Common myeloid progenitor, CD34-positive (primary cell): ENCODE measurements at places on chromosomes 7 and 10.
A peak's percentile ranks its signal among the peaks of the same experiment; 100 is the strongest.

GRCh38 chr7:101792051-101792681 lies 25.3 kb upstream of the CUX1 start:
- no peaks in the 10 kb centered on the region for H3K4me1 ChIP-seq
- no peak overlapping the region for H3K27ac ChIP-seq
- no peaks in the 10 kb centered on the region for H3K36me3 ChIP-seq
- no peak overlapping the region for H3K4me3 ChIP-seq
- no peaks in the 10 kb centered on the region for H3K27me3 ChIP-seq

DNA sequence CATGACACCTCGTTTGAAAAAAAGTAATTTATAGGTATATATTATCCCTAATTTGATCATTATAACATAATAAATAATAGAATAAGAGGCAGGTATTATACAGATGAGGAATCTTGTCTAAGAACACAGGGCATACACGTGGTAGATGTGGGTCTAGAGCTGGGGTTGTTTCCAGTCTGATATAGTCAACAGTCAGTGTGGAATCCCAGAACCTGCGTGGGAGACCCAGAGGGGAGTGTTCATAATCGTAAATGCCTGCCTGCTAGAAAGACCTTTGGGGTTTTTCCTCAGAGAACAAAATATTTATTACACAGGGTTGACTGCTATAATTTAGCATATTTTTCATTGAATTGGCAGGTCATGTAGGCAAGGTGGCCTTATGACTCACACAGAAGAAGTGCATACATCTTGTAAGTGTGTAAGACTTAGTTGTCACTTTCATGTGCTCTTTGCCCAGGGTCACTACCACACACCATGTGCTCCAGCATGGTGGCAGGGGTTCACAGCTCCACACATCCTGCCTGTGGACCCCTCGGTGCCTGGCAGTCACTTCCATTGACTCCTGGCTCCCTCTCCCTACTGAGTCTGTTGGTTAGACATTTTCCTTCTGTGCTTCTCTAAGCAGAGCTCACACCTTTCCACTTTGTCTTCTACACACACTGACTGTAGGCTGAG lies 94.9 kb upstream of the IKZF1 start:
- H3K27me3 ChIP-seq = no peaks in the 10 kb centered on the region
- DNase-seq = no peak
- H3K4me3 ChIP-seq = no peak overlapping the region
- H3K27ac ChIP-seq = no peak overlapping the region
- no peaks in the 10 kb centered on the region for H3K36me3 ChIP-seq

DNA sequence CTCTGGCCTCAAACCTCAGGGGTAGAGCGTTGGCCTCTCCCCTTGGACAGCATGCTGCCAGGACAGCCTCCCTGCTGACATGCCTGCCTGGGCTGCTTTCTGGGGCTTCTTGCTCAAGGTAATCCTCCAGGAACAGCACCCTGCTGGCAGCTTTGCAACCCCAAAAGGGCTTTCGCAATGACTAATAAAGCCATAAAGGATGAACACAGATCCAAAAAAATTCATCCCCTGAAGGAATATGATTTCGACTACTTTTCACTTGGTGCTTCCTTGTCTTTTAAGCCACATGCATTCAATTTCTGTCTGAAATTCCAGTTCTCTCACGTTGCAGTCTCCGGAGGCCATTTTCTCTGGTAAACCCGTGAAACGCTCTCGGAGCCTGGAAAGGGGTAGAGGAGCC lies 15.1 kb upstream of the SH3PXD2A start:
- no peaks in the 10 kb centered on the region for H3K36me3 ChIP-seq
- H3K4me1 ChIP-seq = no peaks in the 10 kb centered on the region
- DNase-seq = no peak
- H3K27me3 ChIP-seq = no peaks in the 10 kb centered on the region
- no peak overlapping the region for H3K4me3 ChIP-seq

- no peaks in the 10 kb centered on the region for H3K27me3 ChIP-seq
- H3K4me3 ChIP-seq = no peak overlapping the region
- no peak overlapping the region for H3K27ac ChIP-seq
- no peaks in the 10 kb centered on the region for H3K4me1 ChIP-seq
- DNase-seq = no peak
These were observed 16.2 kb upstream of the NPVF start for GRCh38 chr7:25244254-25245033.

DNA sequence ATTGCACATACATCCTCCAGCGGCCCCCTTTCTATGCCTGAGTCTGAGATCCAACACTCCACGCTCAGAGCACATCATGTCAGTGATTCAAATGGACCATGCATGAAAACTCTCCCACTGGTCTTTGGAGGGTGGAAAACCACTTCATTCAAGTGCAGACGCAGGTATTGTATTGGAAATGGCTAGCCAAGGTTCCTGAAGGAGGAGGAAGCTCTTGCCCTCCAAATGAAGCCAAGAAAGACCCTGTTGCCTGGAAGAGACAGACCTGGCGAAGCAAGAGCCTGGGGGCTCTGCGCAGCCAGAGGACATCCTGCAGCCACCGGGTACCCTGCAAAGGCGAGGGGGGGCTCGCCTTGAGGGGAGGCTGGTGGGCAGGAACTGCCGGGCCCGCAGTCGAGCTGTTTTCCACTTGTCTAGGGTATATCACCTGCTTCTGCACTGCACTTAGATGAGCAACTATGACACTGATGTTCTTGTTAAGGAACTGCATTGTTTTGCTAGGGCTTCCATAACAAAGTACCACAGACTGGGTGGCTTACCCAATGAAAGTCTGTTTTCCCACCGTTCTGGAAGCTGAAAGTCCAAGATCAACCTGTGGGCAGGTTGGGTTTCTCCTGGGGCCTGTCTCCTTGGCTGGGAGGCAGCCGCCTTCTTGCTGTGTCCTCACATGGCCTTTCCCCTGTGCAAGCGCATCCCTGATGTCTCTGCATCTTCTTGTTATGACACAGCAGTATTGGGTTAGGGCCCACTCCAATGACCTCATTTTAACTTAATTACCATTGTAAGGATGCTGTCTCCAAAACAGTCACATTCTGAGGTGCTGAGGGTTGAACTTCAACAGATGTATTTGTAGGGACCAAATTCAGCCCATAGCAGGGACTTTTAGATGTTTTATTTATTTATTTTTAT lies 233.4 kb downstream of the ARHGAP12 start:
- no peaks in the 10 kb centered on the region for H3K27me3 ChIP-seq
- H3K36me3 ChIP-seq = no peaks in the 10 kb centered on the region
- H3K4me3 ChIP-seq = no peak overlapping the region
- H3K27ac ChIP-seq = no peak overlapping the region

GRCh38 chr7:4151926-4152549 lies 530.1 kb upstream of the FOXK1 start:
- peaks cover 2% of the 10 kb centered on the region for H3K27me3 ChIP-seq
- no peak overlapping the region for H3K4me3 ChIP-seq
- DNase-seq = no peak

GRCh38 chr7:91187061-91187460 lies 77.2 kb upstream of the FZD1 start:
- no peak overlapping the region for H3K27ac ChIP-seq
- DNase-seq = no peak
- no peaks in the 10 kb centered on the region for H3K27me3 ChIP-seq
- no peak overlapping the region for H3K4me3 ChIP-seq
- no peaks in the 10 kb centered on the region for H3K4me1 ChIP-seq
- H3K36me3 ChIP-seq = no peaks in the 10 kb centered on the region

GRCh38 chr10:12703813-12704212 lies 297.7 kb downstream of the CCDC3 start:
- no peak overlapping the region for H3K27ac ChIP-seq
- DNase-seq = no peak
- H3K36me3 ChIP-seq = no peaks in the 10 kb centered on the region
- H3K27me3 ChIP-seq = no peaks in the 10 kb centered on the region
- H3K4me3 ChIP-seq = no peak overlapping the region

- H3K27ac ChIP-seq = no peak overlapping the region
- H3K36me3 ChIP-seq = no peaks in the 10 kb centered on the region
These were observed 166.3 kb upstream of the GRM3 start for GRCh38 chr7:86477343-86477935.

DNA sequence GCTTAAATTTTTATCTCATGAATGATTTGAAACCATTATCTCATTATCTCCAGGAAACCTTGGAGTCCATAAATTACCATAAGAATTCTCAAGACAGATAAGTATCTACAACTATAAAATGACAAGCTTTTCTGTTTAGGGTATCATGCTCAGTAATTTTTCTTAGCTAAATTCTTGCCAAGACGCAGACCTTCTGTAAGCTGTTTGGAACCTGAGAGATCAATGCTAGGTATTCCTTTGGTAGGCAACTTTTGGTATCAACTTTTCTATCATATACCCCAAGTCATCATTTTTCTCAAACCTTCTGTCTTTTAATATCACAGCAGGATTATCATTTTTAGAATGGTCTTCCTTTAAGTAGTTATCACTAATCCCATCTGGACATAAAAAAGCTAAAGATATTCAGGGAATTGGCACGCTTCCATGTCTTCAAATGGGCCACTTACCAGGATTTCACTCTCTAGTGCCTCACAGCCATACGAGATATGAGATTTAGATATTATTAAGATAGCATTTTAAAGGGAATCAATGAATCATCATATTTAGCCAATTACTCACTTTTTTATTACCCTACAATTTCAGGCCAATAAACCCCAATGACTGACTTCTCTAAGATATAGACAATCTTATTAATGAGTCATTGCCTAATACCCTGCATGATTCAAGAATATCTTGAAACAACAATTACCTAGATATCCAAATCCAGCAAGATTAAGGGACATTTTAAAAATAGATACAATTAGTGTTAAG lies 544.1 kb downstream of the HTR7 start:
- DNase-seq = no peak
- no peaks in the 10 kb centered on the region for H3K36me3 ChIP-seq
- H3K4me3 ChIP-seq = no peak overlapping the region
- no peaks in the 10 kb centered on the region for H3K27me3 ChIP-seq

- no peaks in the 10 kb centered on the region for H3K36me3 ChIP-seq
- H3K4me3 ChIP-seq = no peak overlapping the region
- H3K4me1 ChIP-seq = no peaks in the 10 kb centered on the region
- H3K27me3 ChIP-seq = no peaks in the 10 kb centered on the region
These were observed 321.8 kb downstream of the GFRA1 start for GRCh38 chr10:115951242-115951641.

DNA sequence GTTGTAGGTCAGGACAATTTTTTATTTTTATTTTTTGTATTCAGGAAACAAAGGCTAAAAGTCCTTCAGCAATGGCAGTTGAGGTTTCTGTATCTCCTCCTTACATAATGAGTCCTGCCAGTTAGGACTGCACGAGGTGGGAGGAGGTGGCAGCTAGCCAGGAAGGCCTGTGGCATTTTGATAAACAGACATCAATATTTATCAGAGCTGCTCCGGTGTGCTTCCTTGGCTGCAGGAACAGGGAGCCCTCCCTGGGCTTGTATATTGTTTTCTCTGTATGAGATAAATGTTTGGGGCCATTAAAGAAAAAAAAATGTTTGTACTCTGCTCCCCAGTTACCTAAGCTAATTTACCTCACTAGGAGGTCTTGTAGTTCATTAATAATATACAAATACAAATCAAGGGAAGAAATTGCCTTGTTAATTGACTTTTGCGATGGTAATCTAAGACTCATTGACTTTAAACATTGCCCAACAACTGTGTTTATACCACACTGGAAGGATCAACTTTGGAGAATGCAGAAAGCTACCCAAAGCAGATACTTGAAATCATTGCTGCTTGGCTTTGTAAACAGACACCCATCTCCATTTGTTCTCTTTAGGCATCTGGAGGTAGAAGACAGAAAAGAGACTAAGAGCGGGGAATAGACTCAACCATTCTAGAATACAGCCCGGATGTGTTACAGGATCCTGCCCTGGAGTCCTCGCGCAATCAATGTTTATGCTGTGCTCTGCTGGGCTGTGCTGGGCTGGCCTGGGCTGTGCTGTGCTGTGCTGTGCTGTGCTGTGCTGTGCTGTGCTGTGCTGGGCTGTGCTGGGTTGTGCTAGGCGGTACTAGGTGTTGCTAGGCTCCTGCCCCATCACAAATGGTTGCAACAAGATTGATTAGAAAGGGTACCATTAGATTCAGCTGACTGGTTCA lies 36.5 kb upstream of the PDZD8 start:
- peaks cover 78% of the 10 kb centered on the region for H3K4me1 ChIP-seq
- H3K27ac ChIP-seq = peak overlapping the region; percentile 84
- H3K4me3 ChIP-seq = no peak overlapping the region
- no peaks in the 10 kb centered on the region for H3K36me3 ChIP-seq
- DNase-seq = peak; percentile 91

GRCh38 chr7:50956522-50957155 lies 173.9 kb upstream of the GRB10 start:
- no peaks in the 10 kb centered on the region for H3K27me3 ChIP-seq
- no peak overlapping the region for H3K4me3 ChIP-seq
- H3K36me3 ChIP-seq = no peaks in the 10 kb centered on the region
- no peaks in the 10 kb centered on the region for H3K4me1 ChIP-seq
- no peak overlapping the region for H3K27ac ChIP-seq

DNA sequence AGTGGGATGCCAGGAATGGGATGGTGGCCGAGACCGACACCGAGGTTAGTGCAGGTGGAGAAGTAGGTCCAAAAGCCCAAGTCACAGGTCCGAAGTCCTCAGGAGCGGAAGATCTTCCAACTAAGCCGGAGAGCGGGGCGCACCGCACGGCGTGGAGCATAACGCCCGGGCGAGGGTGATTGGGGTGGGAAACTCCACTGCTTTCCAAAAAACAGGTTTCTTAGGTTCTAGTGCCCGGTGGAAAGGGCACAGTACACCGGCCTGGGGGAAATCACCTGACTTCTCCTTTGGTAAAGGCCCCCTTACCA lies 11.4 kb upstream of the SPAG6 start:
- no peak for DNase-seq
- peaks cover 22% of the 10 kb centered on the region for H3K27me3 ChIP-seq
- H3K27ac ChIP-seq = no peak overlapping the region
- peaks cover 49% of the 10 kb centered on the region for H3K4me1 ChIP-seq

DNA sequence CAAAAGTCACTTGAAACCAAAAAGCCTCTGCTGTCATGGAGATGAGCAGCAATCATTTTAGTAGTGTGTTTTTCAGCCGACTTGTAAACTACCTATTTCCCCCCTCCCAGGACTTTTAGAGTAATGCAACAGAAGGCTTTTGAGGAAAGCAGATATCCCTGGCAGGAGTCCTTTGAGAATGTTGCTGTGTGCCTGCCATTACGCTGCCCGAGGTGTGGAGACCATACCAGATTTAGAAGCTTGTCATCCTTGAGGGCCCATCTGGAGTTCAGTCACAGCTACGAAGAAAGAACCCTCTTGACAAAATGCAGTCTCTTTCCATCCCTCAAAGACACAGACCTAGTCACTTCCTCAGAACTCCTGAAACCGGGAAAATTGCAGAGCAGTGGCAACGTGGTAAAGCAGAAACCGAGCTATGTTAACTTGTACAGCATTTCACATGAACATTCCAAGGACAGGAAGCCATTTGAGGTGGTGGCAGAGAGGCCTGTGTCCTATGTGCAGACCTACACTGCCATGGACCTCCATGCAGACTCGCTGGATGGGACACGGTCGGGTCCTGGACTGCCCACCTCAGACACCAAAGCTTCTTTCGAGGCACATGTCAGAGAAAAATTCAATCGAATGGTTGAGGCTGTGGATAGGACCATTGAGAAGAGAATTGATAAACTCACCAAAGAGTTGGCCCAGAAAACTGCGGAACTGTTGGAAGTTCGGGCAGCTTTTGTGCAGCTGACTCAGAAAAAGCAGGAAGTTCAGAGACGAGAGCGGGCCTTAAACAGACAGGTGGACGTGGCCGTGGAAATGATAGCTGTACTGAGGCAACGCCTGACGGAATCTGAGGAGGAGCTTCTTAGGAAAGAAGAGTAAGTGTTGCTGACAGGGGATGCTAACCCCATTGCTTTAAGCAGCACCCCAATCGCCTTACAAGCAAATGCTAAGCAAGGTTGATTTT lies 2.2 kb downstream of the ZNF365 start:
- no peak overlapping the region for H3K4me3 ChIP-seq
- peaks cover 3% of the 10 kb centered on the region for H3K4me1 ChIP-seq
- H3K27ac ChIP-seq = no peak overlapping the region
- no peak for DNase-seq
- H3K36me3 ChIP-seq = no peaks in the 10 kb centered on the region
